ENCODE measurements at places on chromosomes 11 and 22.

DNA sequence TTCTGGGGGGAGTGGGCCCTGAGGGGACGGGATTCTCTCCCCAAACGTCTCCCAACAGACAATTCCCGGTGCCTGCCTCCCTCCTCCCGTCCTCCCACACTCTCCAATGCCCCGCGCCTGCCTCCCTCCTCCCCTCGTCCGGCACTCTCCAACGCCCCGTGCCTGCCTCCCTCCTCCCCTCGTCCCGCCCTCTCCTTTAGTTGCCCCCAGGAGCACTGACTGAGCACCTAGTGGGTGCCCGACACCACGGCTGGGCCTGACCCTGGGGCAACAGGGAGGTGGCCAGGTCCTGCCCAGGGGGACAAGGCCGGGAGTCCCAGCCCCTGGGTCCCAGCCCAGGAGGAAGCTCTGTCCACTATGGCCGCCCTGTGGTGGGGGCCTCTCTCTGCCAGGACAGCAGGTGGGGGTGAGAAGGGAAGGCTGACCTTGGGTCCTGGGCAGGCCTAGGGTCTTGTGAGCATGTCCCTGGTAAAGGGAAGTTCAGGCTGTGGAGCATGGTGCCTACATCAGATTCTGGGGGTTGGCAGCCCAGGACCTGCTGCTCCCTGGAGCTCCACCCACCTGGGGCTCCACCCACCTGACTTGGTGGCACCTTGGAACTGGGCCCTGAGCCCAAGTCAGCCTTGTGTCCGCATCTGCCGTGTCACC lies 942.3 kb downstream of the BRD1 start:
- DNase-seq: no peak

DNA sequence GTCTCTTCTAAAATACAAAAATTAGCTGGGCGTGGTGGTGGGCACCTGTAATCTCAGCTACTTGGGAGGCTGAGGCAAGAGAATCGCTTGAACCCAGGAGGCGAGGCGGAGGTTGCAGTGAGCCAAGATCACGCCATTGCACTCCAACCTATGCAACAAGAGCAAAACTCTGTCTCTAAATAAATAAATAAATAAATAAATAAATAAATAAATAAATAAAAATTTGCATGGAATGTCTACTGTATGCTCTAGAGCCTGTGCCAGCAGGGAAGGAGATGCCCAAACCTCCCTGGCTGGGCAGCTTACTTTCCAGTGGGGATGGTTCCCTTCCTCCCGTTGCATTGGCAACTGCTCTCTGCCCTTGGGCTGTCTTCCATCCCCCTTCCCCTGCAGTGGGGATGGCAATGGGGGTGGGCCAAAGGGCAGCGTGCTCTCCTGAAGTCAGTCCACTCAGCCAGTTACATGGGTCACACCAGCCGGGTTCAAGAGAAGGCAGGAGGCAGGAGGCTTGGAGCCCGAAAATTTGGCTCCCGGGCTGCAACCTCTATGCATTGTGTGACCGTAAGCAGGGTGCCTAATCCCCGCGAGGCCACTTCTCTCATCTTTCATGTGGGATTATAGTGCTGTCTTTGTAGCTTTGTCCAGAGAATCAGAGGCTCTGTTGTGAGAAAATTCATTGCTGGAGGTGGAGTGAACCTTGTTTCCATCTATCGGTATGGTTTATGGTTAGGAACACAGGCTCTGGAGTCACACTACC lies 1.4 kb upstream of the LRRC10B start:
- DNase-seq: no peak

- no peak for DNase-seq
These were observed 2.2 kb upstream of the TMPRSS13 start for GRCh38 chr11:117931331-117931950.

- DNase-seq: no peak
These were observed 26.2 kb downstream of the PPFIA1 start for GRCh38 chr11:70296681-70297080.

DNA sequence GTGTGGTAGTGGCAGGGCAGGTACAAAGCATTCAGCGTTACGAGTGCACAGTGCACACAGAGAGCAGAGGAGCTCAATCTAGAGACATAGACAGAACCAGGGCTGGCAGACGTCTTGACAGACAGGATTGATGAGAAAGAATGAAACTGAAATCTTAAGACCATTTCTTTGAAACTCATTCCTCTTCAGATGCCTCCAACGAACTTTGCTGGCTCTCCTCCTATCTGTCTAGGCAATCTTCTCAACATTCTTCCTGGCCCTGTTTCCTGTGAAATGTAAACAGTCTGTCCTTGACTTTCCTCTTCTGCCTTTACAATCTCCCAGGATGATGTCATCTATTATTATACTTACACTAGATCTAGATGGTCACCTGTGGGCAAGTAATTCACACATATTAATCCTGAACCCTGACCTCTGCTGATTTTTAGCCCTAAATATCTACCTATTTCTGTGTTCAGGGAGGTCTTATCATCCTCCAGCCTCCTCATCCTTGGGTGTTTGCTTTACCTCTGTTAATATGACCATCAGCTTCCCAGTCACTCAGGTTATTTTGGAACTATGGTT lies 119.5 kb downstream of the ENTHD1 start:
- no peak for DNase-seq

GRCh38 chr11:13697710-13698109 lies 29.2 kb downstream of the FAR1 start:
- no peak for DNase-seq

DNA sequence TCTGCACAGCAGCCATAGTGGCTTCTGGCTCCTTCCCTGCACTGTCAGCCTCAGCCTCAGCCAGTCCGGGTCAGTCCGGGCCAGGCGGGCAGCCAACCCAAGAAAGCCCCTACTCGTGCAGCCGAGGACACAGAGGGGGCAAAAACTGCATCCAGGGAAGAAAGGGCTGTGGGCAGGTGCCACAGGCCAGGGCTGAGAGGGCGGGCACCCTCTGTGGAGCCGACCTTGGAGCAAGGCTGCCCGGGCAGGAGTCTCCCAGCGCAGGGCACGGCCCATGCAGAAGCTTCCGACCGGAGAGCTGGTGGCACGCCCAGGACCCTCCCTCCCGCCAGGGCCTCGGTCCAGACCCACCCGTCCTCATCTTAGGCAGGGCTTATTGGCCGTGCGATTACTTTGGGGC lies 10.5 kb upstream of the TH start:
- no peak for DNase-seq

DNA sequence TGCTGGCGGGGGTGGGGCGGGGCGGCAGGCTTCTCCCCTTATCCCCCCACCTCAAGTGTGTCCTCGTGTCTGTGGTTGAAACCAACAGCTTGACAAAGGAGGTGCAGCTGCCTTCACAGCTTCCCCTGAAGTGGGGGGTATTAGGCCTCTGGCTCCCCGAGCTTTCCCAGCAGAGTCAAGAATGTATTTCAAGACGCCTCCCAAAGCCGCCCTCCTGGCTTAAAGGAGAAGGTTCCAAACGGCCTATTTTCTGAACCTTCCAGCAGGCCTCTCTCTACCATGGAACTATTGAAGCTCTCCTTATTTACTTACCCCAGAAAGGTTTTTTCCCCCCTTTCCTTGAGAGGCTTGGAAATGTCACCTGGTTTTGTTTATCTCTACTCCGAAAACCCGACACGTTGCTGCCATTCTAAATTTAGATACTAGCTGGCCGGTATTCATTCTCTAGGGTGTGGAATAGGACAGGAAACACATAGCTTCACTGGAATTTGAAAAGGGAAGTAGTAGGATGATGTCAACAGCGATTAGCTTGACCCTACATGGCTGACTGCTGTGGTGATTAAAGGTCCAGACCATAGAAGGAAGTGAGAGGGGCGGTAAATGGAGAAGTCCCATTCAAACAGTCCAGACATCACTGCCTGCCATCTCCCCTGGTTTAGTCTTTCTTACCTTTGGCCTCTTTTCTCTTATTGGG lies 671 bp upstream of the PICALM start:
- DNase-seq: no peak
